RWPE1 (cell line): ENCODE measurements at places on chromosomes 2 and 18.

DNA sequence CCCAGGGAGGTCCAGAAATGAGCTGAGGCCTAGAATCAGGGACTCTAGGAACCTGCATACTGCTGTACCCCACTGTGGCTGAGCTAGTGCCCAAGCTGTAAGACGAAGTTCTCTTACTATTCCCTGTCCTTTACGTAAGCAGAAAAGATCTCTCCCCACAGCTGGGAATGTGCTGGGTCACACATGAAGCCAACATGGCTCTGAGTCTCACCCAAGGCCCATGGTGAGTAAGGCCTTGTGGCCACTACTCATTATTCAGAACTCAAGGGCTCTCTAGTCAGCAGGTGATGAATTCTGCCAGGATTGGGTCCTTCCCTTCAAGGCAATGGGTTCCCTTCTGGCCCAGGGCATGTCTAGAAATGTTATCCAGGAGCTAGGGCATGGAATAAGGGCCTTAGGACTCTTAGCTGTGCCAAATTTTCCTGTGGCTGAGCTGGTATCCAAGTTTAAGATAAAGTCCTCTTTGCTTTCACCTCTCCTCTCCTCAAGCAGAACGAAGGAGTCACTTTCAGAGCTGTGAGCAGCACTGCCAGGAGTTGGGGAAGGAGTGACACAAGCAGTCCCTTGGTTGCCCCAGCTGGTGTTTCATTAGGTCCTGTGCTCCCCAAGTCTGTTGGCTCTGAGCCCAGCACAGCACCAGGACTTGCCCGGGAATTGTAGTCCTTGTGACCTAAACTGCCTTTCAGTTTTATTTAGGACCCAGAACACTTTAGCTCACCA lies 707.6 kb downstream of the SLC4A3 start:
- DNase-seq, result no peak

GRCh38 chr2:16869711-16870110 lies 204.1 kb upstream of the CYRIA start:
- DNase-seq, result no peak

DNA sequence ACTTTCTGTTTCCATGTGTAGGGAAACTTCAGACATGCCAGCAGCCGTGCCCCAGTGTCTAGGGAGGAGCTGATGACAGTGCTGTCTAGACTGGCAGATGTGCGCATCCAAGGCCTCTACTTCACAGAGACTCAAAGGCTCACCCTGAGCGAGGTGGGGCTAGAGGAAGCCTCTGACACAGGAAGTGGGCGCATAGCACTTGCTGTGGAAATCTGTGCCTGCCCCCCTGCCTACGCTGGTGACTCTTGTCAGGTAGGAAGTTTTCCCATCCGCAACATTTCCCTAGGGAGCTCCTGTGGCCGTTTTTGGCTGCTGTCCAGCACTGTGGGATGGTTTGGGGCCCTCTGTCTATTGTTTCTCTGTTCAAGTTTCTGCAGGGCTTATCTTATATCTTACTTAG lies 143.1 kb upstream of the TTC39C start:
- peak; percentile 57 for DNase-seq

DNA sequence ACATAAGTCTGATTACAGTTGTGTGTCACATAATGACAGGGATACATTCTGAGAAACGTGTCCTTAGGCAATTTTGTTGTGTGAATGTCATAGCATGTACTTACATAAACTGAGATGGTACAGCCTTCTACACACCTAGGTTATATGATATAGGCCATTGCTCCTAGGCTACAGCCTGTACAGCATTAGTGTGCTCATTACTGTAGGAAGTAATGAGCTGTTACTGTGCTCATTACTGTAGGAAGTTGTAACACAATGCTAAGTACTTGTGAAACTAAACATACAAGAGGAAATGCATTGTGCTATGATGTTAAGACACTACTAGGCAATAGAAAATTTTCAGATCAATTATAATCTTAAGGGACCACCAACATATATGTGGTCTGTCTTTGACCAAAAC lies 72.8 kb downstream of the UPP2 start:
- no peak for DNase-seq
